ENCODE measurements at places on chromosomes 2 and 18. TPM values are rescaled to one million over a fixed set of nuclear protein-coding genes. Genes with fewer than 3 reads are reported as not detected.

Gene FABP1
- not detected for total RNA-seq

Gene OTOS
- not detected for total RNA-seq

Gene DAPL1
- total RNA-seq, result 0.49 TPM

Gene ARHGAP25
- 2.0 TPM for total RNA-seq

Gene C2orf78
- not detected for total RNA-seq

Gene ERICH2
- not detected for total RNA-seq

Gene GULP1
- 64.2 TPM for total RNA-seq

Gene TTC21B
- 73.5 TPM for total RNA-seq

Gene CTDP1
- total RNA-seq, result 10.6 TPM

Gene AGXT
- not detected for total RNA-seq

Gene GPD2
- total RNA-seq, result 139 TPM

Gene PRKAG3
- total RNA-seq, result not detected

Gene FZD7
- 5.4 TPM for total RNA-seq

Gene ACTG2
- total RNA-seq, result 0.98 TPM

Gene NYAP2
- total RNA-seq, result 12.5 TPM

Gene YPEL5
- total RNA-seq, result 90.2 TPM

Gene WNT10A
- not detected for total RNA-seq

Gene IL37
- not detected for total RNA-seq

Gene DNAH7
- total RNA-seq, result 10.3 TPM

Gene ANKRD23
- total RNA-seq, result 5.2 TPM

Gene WBP1
- total RNA-seq, result 18.4 TPM

Gene SLC38A11
- 1.7 TPM for total RNA-seq

Gene TOGARAM2
- under 0.01 TPM for total RNA-seq

Gene EFR3B
- 56.1 TPM for total RNA-seq

Gene SPP2
- not detected for total RNA-seq

Gene FAP
- 2.0 TPM for total RNA-seq

Gene ALPP
- total RNA-seq, result not detected

Gene MALL
- 1.5 TPM for total RNA-seq

Gene GFPT1
- 65.6 TPM for total RNA-seq

Gene LOXHD1
- 0.25 TPM for total RNA-seq

Gene LDLRAD4
- 63.4 TPM for total RNA-seq

Gene KLF11
- total RNA-seq, result 13.3 TPM

Gene CDH2
- 150 TPM for total RNA-seq

Gene POTEJ
- not detected for total RNA-seq

Gene CRYGC
- not detected for total RNA-seq

Gene GRHL1
- 3.2 TPM for total RNA-seq

Gene RGPD4
- total RNA-seq, result 0.25 TPM

Gene FANCL
- total RNA-seq, result 42.0 TPM

Gene CUL3
- 108 TPM for total RNA-seq

Gene GRB14
- 12.0 TPM for total RNA-seq

Gene ORMDL1
- total RNA-seq, result 56.5 TPM

Gene IL36A
- total RNA-seq, result not detected

Gene ECEL1
- 1.5 TPM for total RNA-seq

Gene USP37
- 32.5 TPM for total RNA-seq

Gene NCKAP5
- total RNA-seq, result 9.3 TPM

Gene C1QL2
- total RNA-seq, result 4.4 TPM

Gene LIPG
- 11.8 TPM for total RNA-seq

Gene TEKT4
- total RNA-seq, result not detected

Gene TTN
- total RNA-seq, result 1.2 TPM

Gene TTC32
- 11.1 TPM for total RNA-seq

Gene TDRD15
- not detected for total RNA-seq

Gene TMEM247
- total RNA-seq, result not detected

Gene GLB1L
- 3.4 TPM for total RNA-seq

Gene EFEMP1
- 3.9 TPM for total RNA-seq

Gene TFPI
- 19.7 TPM for total RNA-seq

Measured in temporal lobe (tissue), 4 donors.